ENCODE measurements at places on chromosomes 2 and 18.

- no peak for DNase-seq
These were observed 1423.0 kb upstream of the PIK3C3 start for GRCh38 chr18:40532046-40532445.

GRCh38 chr2:232523682-232524597 lies 2.0 kb upstream of the CHRND start:
- DNase-seq, result no peak

- DNase-seq, result no peak
These were observed 135.9 kb upstream of the SLC1A4 start for GRCh38 chr2:64853306-64853705.

- DNase-seq, result no peak
These were observed 17.5 kb upstream of the CDC42EP3 start for GRCh38 chr2:37688771-37689468.

GRCh38 chr2:74653589-74653984 lies 460 bp upstream of the SEMA4F start:
- DNase-seq, result no peak

DNA sequence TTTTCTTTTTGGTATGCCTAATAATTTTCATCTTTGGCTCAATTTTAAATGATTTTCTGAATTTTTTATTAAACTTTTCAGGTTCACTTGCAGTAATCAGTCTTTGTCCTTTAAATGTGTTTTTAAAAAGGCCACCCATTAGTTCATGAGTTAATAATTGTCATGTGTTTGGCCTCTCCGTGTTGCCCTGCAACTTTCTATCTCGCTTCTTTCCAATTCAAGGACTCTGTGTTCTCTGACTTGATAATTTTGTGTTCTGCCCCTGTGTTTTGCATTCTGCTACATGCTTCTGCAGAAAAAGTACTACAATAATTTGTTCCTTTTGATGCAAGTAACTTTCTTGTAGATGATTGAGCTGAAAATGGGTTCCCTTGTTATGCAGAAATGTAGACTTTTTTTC lies 921.4 kb upstream of the LRATD1 start:
- no peak for DNase-seq

- DNase-seq, result no peak
These were observed 31.4 kb downstream of the MYO5B start for GRCh38 chr18:50163505-50163904.

DNA sequence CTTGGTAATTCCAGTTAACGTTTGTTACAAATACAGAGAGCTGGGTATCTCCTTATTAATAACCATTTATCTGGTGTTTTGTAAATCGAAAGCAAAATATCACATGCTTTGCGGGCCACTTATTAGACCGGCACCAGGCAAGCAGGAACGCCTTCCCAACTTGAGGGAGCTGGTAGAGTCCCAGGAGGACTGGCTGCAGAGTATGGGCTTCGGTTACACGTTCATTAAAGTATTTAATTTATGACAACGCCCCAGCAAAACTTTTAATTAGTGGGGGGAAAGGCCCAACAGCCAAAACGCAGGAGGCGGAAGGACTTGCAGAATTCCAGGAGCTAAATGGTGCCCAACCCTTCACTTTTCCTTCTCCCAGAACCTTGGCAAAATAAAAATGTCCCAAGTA lies 3.7 kb downstream of the SMAD7 start:
- no peak for DNase-seq

- no peak for DNase-seq
These were observed 25.7 kb downstream of the MDH1 start for GRCh38 chr2:63614448-63614968.

DNA sequence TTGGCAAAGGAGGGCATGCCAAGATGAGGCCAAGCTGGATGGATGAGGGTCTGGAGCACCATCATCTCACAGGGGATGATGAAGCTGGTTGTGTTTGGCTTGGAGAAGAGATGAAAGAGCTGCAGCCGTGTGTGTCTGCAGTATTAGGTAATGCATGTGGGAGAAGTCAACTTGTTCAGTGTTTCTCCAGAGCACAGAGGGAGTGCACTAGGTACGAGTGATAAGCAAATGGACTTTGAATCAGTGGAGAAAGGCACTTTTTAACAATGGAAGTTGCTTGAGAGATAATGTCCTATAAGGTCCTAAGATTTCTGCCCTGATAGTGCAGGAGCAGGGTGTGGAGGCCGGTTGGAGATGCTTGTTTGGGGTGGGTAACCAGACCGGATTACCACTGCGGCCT lies 36.0 kb downstream of the SLC14A2 start:
- DNase-seq, result no peak

- DNase-seq, result no peak
These were observed 44.5 kb downstream of the MYOM1 start for GRCh38 chr18:3175195-3175758.

DNA sequence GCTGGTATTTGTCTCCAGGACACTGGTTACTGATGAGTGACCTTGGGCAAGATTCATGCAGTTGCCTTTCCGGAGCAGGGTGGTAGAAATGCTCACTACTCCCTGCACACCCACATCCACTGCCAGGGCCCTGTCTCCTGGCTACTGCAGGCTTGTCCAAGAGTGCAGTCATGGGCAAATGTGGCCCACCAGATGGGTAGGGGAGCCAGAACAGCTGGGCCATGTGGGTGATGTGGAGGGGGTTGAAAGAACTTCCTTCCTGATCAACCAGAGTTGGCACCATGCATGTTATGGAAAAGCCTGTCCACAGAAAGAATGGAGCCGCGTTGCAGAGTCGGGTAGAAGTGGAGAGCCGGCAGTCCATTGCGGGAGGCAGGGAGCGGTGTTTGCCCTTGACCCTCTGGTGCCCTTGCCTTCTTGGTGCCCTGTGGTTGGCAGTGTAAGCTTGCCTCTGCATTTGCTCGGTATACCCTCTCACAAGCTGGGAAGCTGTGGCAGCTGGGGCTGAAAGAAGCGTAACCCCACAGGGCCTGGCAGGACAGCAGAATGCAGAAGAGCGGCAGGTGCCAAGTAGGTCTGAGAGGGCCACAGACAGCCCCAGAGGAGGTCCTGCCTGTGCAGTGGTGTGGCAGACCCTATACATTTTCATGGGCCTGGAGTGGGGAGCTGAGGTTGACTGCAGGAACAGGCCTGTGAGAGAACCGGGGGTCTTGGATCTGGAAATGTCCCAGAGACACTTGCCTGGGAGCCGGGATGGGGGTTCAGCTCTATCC lies 253.2 kb downstream of the TFCP2L1 start:
- DNase-seq, result no peak

GRCh38 chr2:6410313-6410712 lies 455.4 kb downstream of the CMPK2 start:
- DNase-seq, result no peak

GRCh38 chr18:3472681-3473544 lies 22.9 kb downstream of the TGIF1 start:
- no peak for DNase-seq

DNA sequence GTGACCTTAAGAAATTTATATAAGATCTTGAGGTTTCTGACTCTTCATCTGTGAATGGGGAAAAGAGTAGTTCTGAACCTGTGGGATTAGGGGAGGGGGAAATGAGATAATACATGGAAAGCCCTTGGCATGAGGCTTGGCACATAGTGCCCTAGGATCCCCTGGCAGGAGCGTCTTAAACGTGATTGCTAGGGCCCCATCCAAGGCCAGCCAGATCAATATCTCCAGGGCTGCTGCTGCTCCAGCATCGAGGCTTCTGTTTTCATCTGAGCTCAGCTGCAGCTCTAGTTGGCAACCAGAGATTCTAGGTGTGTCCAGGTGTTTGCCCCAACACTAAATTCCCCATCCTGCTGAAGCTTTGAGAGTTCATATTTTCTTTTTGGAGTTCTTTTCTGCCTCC lies 71.0 kb downstream of the IL1R2 start:
- DNase-seq, result no peak

GRCh38 chr2:197871780-197872456 lies 67.5 kb downstream of the PLCL1 start:
- DNase-seq, result no peak

DNA sequence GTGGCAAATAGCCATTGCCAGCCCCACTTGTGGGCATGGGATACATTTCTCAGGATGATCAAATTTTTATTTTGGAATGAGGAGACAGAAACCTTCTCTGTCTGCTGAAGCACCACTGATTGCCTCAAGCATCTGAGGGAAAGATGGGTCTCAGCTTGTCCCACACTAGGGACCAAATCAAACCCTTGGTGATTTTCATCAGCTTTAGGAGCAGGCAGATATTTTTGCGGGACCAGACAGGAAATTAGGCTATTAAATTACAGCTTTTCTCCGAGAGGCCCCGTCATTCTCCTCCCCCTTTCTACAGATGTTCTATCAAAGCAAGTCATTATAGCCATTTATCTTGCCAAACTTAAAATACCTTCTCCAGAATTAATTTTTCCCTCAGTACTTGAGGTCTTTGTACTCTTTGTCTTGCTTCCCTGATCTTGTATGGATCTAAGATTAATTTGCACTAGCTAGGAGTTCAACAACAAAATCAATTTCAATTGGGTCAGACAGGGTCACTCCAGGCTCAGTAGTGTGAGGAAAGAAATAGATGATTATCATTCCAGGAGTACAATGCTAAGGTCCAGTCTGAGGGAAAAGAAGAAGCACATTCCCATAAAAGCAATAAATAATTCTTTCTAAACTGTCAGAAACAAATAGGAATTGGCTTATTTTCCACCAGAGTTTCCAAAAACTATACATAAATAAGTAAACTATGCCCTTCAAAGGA lies 818.1 kb upstream of the SOX11 start:
- DNase-seq, result no peak

DNA sequence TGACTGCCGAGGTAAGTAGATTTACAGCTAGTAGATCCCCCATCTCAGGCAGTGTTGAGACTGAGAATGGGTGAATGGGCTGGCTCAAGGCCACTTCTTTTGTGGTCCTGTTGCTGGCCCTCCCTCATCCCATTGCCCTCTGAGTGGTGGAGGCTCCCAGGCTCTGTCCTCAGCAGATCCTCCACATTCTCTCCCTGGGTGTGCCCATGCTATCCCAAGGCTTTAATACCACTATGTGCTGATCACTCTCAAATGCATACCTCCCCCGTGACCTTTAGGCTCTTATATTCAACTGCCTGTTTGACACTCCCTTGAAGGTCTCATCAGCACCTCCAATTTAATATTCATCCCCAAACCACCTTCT lies 271.8 kb downstream of the GLI2 start:
- DNase-seq, result no peak

GRCh38 chr18:13217466-13217961 lies 1.0 kb upstream of the LDLRAD4 start:
- DNase-seq, result no peak

- no peak for DNase-seq
These were observed 10.5 kb downstream of the EVX2 start for GRCh38 chr2:176072951-176073904.

- DNase-seq, result no peak
These were observed 32.0 kb downstream of the MARCHF4 start for GRCh38 chr2:216340280-216340631.

DNA sequence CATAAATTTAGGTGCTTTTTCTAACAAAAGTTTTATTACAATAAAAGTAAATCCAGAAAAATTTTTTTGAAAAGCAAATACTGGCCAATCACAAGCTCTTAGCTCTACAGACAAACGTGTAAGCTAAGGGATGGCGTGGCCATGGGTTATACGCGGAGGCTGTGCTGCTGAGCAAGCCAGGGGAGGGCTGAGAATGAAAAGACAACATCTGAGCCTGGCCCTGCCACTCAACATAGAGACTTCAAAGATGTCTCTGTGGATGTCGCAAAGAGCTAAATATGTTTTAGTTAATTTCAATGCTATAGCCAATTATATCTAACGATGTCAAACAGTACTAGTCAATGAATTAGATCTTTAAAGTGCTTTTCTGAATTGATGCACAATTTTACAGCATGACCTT lies 33.3 kb upstream of the NT5DC4 start:
- no peak for DNase-seq

DNA sequence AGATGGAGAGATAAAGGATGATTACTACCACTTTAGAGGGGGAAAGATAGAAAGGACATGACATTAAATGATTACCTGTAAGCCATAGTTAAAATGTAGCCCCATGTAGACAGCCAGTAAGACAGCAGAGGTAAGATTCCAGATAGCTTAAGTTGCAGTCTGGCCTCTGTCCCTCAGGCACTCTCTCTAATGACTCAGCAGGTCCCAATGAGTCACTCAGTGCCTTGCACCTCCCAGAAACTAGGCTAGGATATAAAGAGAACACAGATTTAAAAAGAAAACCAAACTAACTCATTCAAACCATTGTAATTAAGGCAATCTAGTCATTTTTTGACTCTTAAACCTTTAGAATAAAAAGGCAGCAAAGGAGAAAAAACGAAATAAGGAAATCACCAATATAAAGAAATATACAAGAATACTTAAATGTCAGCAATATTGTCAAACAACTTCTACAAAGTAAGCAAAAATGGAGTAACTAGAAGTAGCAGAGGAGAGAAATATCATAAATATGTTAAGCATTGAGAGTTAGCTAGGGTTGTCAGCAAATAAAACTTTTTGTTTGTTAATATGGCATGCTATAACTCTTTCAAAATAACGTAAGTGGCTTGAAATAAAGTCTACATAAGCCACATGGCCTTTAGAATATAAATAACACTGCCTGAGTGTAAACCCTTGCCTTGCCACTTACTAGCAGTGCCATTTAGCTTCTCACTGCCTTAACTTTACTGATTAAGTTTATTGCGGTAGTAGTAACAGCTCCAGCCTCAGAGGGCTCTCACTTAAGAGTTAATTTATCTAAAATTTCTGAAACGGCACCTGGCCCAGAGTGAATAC lies 48.5 kb downstream of the SOCS6 start:
- DNase-seq, result peak; percentile 84

- no peak for DNase-seq
These were observed 38.2 kb downstream of the RMC1 start for GRCh38 chr18:23541349-23542093.

- DNase-seq, result no peak
These were observed 34.2 kb downstream of the B4GALT6 start for GRCh38 chr18:31649978-31650719.

DNA sequence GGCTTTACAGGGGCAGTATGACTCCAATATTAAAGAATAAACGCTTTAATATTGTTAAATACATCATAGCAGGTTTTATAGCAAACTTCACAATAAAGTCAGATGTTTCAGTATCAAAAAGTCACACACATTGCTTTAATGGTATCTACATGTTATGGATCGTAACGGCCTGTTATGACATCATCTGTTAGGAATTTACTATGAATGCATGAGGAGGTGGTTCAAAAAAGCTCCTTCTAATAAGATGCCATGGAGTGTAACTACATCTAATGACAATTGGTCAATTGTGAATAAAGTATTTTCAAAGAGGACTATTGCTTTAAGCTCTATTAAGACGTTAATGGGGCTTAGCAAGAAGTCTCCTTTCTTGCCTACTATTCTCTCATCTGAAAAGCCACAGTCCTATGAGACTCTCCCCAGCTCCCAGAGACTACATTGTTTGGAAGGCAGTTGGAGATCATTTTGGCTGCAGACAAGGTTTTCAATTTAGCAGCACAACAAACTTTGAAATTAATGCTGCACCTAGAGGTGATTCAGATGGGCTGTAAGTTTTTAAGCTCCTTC lies 300.7 kb upstream of the MEIS1 start:
- no peak for DNase-seq

DNA sequence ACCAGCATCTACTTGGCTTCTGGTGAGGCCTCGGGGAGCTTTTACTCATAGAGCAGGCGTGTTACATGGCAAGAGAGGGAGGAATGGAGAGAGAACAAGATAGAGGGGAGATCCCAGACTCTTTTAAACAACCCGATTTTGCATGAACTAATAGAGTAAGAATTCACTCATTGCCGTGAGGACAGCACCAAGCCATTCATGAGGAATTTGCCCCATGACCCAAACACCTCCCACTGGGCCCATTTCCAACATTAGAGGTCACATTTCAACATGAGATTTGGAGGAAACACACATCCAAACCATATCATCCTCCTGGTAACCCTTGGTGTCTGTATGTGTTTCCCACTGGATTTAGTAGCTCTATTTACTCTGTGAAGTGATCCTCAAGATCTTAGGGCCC lies 249.9 kb upstream of the SP5 start:
- no peak for DNase-seq

GRCh38 chr2:218833023-218833609 lies 1.5 kb upstream of the PRKAG3 start:
- no peak for DNase-seq
